ENCODE measurements at places on chromosomes 3 and 15.

DNA sequence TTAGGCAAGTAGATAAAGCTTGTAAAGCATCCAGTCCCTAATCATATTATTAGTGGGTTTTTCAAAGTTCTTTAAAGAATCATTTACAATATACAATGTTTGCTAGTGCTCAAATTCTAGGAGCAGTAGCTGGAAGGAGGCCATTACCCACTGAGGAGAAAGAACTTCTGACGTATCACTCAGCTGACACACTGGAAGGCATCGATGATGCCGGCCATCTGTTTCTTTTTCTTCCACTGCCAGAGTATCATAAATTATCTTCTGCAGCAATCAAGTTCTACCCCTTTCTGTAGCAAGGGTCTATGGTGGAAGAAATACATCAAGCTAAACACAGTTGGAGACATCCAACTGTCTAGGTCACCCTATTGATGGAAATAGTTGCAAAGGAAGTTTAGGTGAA lies 243.2 kb upstream of the LRRN1 start:
- no peak for DNase-seq

- DNase-seq, result no peak
Measured at GRCh38 chr3:175399156-175399840, 540.2 kb downstream of the NAALADL2 start.

GRCh38 chr3:146589899-146590508 lies 15.1 kb downstream of the PLSCR5 start:
- DNase-seq, result peak; percentile 46

- peak; percentile 59 for DNase-seq
Measured at GRCh38 chr15:99424978-99425656, 140.7 kb upstream of the MEF2A start.

GRCh38 chr3:50102558-50102957 lies 13.8 kb downstream of the RBM5 start:
- DNase-seq, result no peak

DNA sequence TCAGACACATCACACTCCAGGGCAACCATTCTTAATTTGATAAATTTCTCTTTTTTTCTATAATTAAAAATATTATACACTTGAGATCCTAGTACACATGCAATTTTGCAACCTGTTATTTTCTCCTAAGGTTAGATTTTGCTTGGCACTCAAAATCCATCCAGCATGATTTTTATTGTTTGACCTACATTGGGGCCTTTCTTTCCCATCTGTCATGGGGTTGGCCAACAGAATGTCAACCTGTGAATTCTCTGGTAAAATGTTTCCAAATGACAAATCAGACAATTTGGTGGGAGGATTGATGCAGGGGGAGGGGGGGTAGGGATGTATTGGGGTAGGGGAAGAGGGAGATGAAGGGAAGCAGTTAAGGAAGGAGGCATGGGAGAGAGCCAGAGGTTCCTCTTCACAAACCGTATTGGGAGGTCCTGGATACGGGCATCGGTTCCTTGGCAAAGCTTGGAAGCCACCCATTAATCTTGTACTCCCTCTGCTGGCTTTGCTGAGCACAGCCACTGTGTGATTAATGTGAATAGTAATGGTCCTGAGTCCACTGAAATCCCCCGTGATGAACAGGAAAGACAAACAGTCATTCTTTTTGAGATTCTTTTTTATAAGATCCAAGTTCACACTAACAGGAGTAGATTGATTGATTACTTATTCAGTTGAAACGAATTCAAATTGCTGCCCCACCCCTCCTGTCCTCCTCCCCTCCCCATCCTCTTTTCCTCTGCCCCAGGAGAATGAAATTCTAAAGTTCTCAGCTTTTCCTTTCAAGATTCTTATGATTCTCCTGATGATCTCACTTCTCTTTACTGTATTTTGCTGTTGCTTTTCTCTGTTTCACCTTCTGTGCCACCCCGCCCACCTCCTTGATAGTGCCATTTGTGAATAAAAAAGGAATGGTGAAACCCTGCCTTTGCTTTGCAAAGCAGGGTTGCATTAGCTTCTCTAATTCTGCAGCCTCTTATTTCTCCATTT lies 82.2 kb upstream of the SLC25A26 start:
- peak; percentile 56 for DNase-seq

DNA sequence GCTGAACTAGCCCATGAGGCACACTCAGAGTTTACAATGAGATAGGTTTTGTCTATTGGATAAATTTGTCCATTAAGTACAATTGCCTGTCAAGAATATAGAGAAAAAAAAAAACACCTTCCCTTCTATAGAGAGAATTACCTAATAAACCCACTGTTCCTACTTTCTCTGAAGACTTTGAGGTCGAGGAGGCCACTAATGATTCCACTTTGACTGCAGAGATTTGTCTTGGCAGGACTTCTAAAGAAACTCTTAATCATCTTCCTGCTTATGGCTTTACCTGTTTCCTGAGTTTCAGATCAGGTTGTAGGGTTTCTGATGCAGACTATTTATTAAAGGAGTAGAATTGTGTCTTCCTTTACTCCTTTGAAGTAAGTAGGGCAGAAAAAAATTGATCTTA lies 342.4 kb upstream of the KCNMB2 start:
- DNase-seq, result no peak

- no peak for DNase-seq
Measured at GRCh38 chr3:14156201-14156600, 22.2 kb downstream of the XPC start.

DNA sequence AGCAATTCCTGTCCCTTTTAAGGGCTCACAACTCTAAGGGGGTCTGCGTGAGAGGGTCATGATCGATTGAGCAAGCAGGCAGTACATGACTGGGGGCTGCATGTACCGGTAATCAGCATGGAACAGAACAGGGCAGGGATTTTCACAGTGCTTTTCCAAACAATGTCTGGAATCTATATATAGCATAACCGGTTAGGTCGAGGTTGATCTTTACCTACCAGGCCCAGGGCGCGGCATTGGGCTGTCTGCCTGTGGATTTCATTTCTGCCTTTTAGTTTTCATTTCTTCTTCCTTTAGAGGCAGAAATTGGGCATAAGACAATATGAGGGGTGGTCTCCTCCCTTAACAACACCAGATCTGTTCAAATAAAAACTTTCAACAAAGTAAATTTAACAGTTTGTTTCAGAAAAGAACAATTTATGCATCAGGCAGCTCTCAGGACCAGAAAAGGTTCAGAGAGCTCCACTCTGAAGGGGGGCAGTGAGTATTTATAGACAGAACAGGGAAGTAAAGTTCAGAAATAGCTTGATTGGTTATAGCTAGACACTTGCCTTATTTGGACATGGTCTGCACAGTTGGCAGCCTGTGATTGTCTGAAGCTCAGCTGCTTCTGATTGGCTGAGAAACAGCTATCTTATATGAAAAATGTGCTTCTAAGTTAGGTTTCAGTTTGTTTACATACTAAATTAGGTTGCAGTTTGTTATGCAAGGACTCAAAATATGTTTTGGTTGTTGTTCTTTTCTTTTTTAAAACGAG lies 17.2 kb upstream of the B4GALT4 start:
- DNase-seq, result no peak

All from RWPE1 (cell line).